ENCODE measurements at places on chromosomes 5 and 9.
A peak's percentile ranks its signal among the peaks of the same experiment; 100 is the strongest.

DNA sequence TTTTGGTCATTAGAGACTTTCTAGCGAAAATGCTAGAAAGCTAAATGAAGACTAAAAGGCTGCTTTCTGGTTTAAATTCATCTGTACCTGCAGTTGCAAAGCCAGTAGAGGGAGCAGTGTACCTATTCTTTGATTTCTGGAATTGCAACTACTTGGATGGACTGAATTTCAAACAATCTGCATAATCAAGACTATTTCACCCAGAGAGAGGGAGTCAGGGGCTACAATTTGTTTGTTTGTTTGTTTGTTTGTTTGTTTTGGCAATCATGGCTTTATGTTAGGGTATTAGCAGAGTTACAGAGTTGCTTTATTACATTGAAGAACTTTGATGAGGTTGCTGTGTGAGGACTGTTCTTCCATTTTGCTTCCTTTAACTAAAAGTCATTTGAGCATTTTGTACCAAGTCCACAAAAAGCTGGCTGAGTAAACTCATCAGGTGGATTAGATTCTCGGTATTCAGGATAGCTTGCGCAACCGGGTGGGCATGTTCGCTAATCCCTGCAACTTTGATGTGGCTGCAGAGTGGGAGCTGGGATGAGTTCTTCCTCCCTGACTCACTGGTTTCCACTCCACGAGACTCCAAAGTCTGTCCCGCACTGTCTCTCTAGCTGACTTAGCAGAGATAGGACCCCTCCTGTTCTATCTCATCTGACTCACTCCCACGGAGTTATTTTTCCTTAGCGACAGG, 80.0 kb upstream of the TUT7 start:
- DNase-seq: no peak

- no peak for DNase-seq
These were observed 88.1 kb downstream of the OTULIN start for GRCh38 chr5:14752497-14753071.

GRCh38 chr9:27497883-27498417, 26.1 kb upstream of the IFNK start:
- DNase-seq: no peak

DNA sequence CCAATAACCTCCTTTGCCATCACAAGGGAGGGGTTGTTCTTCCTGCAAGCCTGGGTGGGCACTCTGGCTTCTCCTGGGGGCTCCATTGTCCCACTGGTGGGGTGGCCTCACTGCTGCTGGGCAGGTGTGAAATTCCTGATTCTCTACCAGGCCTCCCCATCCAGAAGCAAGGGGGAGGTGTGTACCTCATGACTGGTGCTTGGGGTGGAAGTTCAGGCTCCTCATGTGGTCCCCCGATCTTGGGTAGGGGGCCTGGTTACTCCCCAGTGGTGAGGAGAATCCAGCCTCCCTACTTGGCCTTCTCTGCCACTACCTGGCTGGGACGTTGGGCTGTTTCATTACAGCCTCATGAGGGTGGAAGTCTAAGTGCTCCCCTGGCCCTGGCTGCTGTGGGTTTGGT, 433.9 kb downstream of the IRX2 start:
- no peak for DNase-seq

GRCh38 chr5:118789366-118789765, 199.0 kb downstream of the DTWD2 start:
- no peak for DNase-seq

DNA sequence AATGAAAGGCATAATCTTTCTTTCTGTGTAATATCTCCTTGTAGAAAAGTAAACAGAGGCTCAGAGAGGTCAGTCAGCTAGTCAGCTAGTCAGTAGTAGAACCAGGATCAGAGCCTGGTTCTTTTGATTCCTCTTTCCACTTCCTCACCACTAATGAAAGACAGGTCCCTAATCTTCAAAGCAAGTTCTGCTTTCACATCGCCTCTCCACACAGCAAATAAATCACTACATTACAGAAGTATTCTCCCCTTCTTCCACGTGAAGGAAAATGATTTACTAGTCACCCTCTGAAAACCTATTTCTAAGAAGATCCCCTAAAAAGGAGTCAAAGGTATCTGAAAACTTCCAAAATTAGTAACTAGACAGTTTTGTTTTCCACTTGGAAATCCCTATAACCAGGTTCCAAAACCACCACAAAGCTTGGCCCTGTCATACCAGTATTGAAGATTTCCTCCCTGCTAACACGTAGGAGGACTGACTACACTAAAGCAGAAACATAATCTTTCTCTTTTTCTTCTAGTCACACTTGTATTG, 140.5 kb upstream of the TARS1 start:
- DNase-seq: no peak

DNA sequence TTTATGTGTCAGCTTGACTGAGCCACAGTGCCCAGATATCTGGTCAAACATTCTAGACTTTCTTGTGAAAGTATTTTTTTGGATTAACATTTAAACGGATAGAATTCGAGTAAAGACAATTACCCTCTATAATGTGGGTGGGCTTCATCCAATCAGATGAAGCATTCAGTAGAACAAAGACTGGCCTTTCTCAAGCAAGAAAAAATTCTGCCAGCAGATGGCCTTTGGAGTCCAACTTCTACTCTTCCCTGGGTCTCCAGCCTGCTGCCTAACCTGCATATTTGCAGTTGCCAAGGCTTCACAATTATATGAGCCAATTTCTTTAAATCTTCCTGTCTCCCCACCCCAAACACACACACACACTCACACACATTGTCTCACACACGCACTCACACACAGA, 86.4 kb downstream of the MED10 start:
- DNase-seq: no peak

DNA sequence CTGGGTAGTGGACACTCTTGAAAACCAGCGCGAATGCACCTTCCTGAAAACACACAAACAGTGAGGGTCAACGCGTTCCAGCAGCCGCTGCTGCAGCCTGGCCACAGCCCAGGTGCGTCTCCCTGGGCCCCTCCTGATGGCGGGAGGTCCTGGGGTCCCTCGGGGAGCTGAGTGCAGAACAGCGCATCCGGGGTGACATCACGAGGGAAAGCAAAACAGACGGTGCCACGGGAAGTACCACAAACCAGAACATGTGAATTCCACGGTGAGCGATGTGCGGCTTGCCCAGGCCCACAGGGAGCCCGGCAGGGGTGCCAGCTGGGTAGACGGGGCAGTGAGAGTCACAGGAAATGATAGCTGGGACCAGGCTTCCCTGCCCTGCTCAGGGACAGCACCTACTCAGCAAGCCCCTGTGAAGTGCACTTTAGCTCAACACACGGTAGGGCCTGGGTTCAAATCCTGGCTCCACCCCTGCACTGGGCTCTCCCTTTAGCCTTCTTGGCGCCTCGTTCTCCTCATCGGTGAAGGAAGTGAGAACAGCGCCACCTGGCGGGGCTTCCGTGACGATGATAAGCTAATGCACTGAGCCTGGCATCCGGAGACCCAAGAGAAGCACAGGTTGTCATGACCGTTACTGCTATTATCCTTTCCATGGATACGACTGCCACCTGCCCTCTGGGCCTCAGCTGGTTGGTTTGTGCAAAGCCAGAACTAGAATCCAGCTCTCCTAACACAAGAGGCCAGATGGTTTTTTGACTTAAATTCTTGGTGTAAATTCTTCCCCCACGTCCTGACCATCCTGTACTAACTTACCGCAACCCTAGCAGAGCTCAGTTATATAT, 24.6 kb downstream of the GFPT2 start:
- peak; percentile 38 for DNase-seq

GRCh38 chr9:105535920-105536668, 21.8 kb upstream of the FKTN start:
- no peak for DNase-seq

- DNase-seq: no peak
These were observed 298.4 kb upstream of the GRAMD2B start for GRCh38 chr5:126124706-126125345.

DNA sequence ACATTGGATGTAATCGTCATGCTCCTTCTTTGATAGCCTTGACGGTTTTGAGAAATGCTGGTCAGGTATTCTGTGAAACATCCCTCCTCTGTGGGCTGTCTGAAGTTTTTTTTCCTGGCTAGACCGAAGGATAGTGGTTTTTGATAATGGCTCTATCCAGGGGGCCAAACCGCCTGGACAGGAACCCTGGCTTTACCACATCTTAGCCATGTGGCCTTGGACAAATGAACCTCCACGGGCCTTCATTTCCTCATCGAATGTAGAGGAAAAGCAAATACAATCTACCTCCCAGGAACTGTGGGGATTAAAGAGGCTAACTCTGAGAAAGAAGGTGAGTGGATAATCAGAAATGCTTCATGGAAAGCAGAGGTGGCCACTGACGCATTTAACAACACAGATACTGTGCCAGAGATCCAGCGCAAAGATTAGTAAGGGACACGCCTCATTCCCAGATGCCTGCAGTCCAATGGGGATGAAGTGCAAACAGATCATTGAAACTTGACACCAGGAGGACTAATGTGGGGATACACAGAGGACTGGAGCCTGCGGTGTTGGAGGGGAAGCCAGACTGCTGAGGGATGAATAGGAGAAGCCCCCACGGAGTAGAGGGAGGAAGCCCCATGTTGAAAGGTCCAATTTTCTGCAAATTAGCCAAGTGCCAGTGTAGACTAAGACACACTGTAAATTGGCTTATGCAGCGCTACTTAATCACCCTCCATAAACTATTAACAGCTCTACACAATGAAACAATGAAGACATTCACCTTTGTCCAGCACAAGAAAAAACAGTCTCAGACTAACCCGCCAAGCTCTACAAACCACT, 41.6 kb downstream of the MYO10 start:
- DNase-seq: no peak

- no peak for DNase-seq
These were observed 6.3 kb upstream of the STOM start for GRCh38 chr9:121376214-121376830.

DNA sequence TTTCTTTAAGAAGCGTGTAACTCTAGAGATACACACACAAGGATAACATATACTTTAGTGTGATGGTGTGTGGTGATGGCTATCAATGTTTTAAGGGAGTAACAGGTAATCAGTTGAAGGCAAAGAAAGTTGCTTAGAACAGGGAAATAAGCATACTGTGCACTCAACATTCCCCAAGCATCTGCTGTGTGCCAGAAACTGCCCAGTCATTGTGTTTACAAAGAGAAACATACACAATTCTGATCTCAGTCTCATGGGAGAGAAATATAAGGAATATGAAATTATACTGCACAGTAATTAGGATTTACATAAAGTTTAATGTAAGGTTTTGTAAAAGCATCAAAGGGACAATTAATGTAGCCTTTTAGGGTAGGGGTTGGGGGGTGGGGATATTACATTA, 224.1 kb upstream of the TYRP1 start:
- DNase-seq: no peak

DNA sequence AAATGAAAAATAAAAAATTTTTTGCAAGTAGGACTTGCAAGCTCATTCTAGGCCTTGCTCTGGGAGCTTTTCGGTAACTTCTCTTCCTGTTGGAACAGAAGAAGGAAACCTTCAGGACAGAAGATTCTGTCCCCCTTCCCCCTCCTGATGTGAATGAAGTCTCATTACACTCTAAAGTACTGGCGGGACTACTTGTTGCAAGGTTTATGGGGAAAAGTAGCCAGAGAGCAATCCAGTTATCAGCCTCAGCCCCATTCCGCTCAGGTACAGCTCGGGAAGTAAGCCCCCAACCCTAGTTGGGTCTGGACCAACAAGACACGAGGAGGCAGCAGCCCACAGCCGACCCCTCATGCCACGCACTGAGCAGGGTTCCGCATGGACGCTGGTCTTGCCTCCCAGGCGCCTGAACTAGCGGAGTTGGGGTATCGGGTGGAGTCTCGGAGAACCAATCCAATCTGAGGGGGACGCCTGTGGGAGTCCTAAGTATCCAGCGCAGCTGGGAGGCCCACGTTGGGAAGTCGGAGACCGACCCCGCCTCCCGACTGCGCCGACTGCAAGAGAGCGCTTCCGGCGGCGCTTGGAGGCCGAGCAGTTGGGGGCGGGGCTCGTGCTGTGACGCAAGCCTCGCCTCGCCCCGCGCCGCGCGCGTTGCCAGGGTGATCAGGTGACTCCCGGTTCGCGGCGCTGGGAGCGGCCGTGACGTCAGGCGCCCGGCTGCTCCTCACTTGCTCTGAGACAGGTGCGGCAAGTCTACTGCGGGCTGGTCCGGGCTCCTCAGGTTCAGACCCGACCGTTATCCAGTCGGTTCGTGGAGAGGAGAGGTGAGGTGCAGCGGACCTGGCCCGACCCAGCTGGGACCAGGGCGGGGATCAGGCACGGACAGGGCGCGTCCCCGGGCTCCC, at the start of gene CYSTM1:
TSS of gene CYSTM1 (plus strand) at position 724 of the 902 bp plus-strand sequence. CDS start 19,278 bp downstream, outside the sequence.
- DNase-seq: peak; percentile 89

- no peak for DNase-seq
These were observed 107.3 kb downstream of the ZNF608 start for GRCh38 chr5:124639095-124639665.

DNA sequence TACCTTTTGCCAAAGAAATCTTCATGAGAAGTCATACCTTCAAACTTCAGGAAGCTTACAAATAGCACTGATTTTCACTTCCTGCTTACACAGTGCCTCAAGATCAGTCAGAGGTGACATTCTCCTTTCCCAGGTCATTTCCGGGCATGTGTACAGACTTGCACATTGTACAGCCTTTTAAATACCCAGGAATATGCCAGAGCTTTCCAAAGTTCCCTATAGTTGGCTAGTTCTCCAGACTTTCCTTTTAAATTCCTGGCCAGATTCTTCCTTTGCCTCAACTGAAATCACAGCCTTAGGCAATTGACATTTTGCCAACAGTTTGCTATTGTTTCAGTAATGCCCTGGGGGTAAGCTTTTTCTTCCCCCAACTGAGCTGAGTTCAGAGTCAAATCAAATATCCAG, 47.2 kb downstream of the RFX3 start:
- no peak for DNase-seq

DNA sequence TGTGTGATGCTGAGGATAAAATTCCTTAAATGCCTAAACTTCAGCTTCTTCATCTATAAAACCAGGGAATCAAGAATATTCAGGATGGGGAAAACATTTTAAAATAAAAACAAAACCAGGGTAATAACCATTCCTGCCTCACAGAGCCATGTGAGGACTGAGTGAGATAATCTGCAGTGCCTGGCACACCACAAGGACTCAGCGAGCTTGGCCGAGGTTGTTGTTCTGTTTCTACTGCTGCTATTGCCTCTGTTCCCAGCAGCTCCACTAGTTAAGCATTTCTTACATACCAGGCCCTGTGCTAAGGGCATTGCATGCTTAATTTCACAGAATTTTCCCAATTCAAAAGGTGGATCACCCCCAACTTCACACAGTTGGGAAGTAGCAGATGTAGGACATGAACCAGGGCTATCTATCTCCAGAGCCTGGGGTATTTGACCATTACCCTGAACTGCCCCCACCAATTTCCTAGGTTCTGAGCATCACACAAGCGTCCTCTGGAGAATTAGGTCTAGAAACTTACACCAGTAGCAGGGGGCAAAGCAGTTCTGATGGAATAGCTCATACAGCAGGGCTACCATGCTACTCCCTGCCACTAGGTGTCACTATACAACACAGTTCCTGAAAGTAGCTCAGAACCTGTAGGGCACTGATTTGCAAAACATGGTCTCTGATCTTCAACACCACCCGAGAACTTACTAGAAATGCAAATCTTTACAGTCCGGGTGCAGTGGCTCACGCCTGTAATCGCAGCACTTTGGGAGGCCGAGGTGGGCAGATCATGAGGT, 74.3 kb downstream of the LRSAM1 start:
- DNase-seq: no peak

- no peak for DNase-seq
These were observed 419.7 kb downstream of the CHSY3 start for GRCh38 chr5:130323804-130324454.

GRCh38 chr5:151159649-151160373, 2.2 kb upstream of the ANXA6 start:
- no peak for DNase-seq

- DNase-seq: no peak
These were observed 1.9 kb upstream of the SH3PXD2B start for GRCh38 chr5:172456076-172456722.

GRCh38 chr5:125961150-125961549, 462.1 kb upstream of the GRAMD2B start:
- DNase-seq: no peak

GRCh38 chr9:107647141-107647540, 157.6 kb upstream of the KLF4 start:
- no peak for DNase-seq
